Stimulated activated CD8-positive, alpha-beta memory T cell treated with anti-CD3 and anti-CD28 coated beads, Interleukin-4, amount 100 ng/mL, for 48 hours (primary cell): ENCODE measurements at places on chromosomes 13 and 19.
A peak's percentile ranks its signal among the peaks of the same experiment; 100 is the strongest.

GRCh38 chr19:38448225-38448624 is 14.7 kb downstream of the RYR1 start:
- no peak for DNase-seq

- no peak for DNase-seq
These were observed 13.4 kb upstream of the FNDC3A start for GRCh38 chr13:48962281-48962680.

DNA sequence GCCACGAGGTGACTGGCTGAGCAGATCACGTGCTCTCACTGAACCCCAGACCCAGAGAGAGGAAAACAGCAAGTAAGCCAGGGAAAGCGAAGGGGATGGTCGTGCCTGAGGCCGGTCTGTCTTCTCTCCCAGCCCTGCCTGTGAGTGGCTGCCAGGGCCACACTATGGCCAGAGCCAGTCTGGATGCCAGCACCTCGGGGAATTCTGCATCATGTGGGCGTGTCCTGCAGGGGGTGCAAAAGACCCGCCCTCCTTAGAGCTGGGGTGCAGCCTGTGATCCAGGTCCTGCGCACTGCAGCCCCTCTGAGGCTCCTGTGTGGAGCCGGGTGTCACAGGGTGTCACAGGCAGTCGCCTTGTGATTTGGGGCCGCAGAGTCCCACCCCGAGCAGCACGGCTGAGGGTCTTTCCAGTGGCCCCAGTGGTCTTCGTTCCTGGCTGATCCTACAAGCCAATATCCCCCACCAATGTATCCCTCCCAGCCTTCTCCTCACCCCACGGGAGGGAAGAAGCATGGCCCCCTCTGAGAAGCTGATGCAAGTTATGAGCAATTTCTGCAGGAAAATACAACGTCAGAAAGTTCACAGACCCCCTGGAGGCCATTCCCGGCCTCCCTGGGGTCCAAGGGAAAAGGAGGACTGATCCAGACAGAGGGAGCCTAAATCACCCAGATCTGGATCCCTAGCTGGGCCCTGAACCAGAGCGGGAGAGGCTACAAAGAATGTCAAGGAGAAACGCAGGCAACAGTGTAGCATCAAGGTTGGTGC is 7.7 kb downstream of the PPP1R12C start:
- no peak for DNase-seq

DNA sequence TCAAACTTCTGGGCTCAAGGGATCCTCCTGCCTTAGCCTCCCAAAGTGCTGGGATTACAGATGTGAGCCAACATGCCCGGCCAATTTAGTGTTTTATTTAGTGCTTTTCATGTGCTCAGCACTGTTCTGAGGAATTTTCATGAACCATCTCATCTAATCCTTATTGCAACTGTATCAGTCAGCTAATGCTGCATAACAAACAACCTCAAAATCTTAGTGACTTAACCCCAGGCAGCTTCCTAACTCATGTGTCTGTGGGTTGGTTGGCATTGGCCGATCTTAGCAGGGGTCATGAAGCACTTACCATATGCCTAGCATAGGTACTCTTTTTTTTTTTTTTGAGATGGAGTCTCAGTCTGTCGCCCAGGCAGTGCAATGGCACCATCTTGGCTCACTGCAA is 6.2 kb upstream of the SDHAF1 start:
- DNase-seq = no peak

GRCh38 chr13:99085139-99085807 is 107.4 kb upstream of the DOCK9 start:
- peak; percentile 44 for DNase-seq

DNA sequence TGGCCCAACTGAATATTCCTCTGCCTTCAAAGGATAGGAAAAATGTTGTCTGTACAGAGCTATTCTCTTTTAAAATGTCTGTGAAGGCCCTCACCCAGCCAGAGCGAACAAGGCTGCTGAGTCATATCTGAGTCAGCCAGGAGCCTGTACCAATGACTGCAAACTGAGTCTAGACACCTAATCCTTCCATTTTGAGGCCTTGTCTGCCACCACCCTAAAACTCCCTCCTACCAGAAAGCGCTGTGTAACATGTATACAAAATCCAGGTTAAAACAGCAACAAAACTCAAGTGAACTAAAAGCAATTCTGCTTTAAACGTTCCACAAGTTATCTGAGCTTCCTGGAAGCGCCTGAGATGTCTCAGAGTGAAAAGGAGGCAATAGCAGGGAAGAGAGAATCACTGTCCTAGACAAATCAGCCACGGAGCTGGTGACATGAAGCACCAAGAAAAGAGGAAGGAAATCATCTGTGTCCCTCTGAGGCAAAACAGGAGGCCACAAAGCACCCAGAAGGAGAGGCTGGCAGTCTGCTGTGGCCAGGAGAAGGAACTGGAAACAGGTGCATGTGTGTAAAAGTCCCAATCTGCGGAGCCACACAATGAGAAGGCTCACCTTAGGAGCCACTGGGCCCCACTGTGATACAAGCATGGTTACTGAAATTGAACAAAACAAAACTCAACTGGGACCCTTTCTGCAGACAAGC is 10.2 kb downstream of the DHRS12 start:
- DNase-seq = peak; percentile 66

DNA sequence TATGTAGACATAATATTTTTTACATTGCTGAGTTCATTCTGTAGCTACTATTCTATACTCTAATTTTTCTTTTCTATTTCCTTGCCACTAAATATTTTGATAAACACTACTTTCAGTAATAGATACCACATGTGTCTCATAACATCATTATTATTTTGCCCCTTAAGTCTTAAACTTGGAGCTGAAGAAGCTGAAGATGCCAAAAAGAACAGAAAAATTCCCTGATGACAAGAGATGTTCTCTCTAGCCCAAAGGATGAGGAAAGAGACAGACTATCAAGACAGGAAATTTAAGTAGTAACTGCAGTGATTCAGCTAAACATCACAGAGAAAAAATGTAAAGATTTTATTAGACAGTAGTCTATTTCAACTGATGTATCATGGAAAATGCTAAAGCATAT is 322.0 kb upstream of the KLHL1 start:
- no peak for DNase-seq
